Caco-2 (cell line): ENCODE measurements at places on chromosomes 3 and 15. TPM values are rescaled to one million over a fixed set of nuclear protein-coding genes. Genes with fewer than 3 reads are reported as not detected.

MKRN2OS gene
- 1.6 and 1.7 TPM in 2 replicates for total RNA-seq

IL12A gene
- 0.60 and 0.95 TPM in 2 replicates for total RNA-seq

OR4F6 gene
- total RNA-seq, result not detected in 2 replicates

CFAP92 gene
- total RNA-seq, result 4.5 and 5.9 TPM in 2 replicates

TMCO5A gene
- total RNA-seq, result not detected in 2 replicates

DNA sequence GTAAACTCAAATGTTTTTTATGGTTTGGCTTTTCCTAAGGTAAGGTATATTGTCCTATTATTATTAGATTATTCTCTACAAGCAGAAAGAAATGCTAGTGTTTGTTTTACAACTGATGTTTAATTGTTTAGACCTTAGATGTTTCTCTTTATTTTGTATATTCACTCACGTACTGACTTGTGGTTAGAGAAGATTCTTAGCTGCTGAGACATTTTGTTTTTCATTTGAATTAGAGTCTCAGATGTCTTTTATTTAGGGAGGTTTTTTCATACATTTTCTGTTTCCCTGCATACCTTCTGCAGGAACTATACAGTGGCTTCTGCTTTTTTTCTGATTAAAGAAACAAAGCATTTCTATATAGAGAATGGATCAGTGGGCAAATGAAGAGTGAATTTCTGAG is 110.9 kb downstream of the MYRIP start:
- DNase-seq, result no peak
- no peaks in the 10 kb centered on the region for H3K27me3 ChIP-seq
- H3K4me1 ChIP-seq, result no peaks in the 10 kb centered on the region
- H3K36me3 ChIP-seq, result no peaks in the 10 kb centered on the region
- no peak overlapping the region for H3K4me3 ChIP-seq
- H3K27ac ChIP-seq, result no peak overlapping the region

GRCh38 chr3:52052831-52053306 is 3.5 kb downstream of the DUSP7 start:
- DNase-seq, result no peak
- peaks cover 4% of the 10 kb centered on the region; the same call in 1 of the 2 replicates for H3K4me1 ChIP-seq
- H3K4me3 ChIP-seq, result no peak overlapping the region
- no peak overlapping the region for H3K27ac ChIP-seq
- H3K36me3 ChIP-seq, result no peaks in the 10 kb centered on the region; the same call in 1 of the 2 replicates
- H3K27me3 ChIP-seq, result no peaks in the 10 kb centered on the region

GRCh38 chr3:129528589-129529100 is at the start of gene RHO:
Gene RHO, plus strand, starts transcription at chr3:129528639. Its CDS starts 95 bp downstream, at chr3:129528734.
- H3K27me3 ChIP-seq, result no peaks in the 10 kb centered on the region
- no peak within 1 kb of the TSS for H3K4me3 ChIP-seq
- no peaks in the 10 kb centered on the region for H3K36me3 ChIP-seq
- peaks cover 7% of the 10 kb centered on the region; the same call in 1 of the 2 replicates for H3K4me1 ChIP-seq
- no peak within 1 kb of the TSS for H3K27ac ChIP-seq
- no peak for DNase-seq

DNA sequence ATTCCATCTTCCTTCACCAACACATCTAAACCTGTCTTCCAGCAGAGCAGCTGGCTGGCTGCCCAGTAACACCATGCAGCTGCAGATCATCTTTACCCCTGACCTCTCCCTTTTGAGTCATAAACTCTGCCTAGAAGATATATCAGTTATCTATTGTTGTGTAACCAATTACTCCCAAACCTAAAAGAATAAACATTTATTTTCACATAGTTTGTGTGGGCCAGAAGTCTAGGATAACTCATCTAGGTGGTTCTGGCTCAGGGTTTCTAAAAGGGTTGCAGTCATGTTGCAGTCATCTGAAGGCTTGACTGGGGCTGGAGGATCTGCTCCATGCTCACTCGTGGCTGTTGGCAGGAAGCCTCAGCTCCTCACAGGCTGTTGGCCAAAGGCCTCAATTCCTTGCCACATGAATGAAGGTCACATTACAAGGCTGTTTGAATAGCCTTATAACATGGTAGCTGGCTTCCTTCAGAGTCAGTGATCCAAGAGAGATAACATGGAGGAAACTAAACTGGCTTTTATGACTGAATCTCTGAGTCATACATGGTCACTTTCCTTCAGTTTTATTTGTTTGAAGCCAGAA is 92.8 kb downstream of the GOLIM4 start:
- no peaks in the 10 kb centered on the region for H3K27me3 ChIP-seq
- no peak for DNase-seq
- peaks cover 14% of the 10 kb centered on the region for H3K4me1 ChIP-seq
- no peak overlapping the region for H3K27ac ChIP-seq
- H3K36me3 ChIP-seq, result no peaks in the 10 kb centered on the region

DNA sequence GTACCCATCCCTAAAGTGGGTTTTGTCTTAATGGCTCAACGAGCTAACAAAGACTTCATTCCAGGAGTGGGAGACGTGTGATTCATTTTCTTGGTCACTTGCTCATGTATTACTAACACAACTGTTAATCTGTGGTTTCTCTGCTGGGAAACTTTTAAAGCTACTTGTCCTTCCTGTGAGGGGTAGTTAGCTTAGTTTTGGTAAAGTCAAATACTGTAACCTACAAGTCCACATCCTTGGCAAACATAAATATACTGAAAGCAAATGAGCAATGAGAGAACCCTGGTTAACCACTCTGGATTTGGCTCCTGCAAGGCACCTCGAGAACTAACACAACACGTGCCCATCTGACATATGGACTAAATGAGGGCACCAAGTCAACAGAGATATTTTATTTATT is 19.9 kb downstream of the NOX5 start:
- H3K27ac ChIP-seq, result no peak overlapping the region
- H3K27me3 ChIP-seq, result no peaks in the 10 kb centered on the region; the same call in 1 of the 2 replicates
- DNase-seq, result no peak
- H3K4me1 ChIP-seq, result no peaks in the 10 kb centered on the region
- H3K4me3 ChIP-seq, result no peak overlapping the region

DNA sequence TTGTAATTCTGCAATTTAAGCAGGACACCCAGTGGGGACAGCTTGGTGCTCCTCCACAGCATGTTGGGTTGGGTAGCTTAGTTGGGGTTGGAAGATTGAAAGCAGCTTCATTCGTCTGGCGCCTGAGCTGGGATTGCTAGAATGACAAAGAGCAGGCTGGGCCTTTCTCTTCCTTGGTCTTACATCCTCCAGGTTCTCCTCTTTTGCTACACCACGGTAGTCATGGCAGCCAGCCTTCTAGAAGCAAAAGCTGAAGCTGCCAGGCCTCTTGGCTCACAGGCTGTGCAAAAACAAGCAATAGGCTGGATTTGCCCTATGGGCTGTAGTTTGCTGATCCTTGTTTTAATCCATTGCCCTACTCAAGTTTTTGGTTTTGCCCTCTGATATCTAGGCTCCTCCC is 3.2 kb upstream of the ANXA2 start:
- no peak overlapping the region for H3K4me3 ChIP-seq
- peaks cover 37% of the 10 kb centered on the region for H3K4me1 ChIP-seq
- H3K36me3 ChIP-seq, result no peaks in the 10 kb centered on the region; the same call in 1 of the 2 replicates
- H3K27me3 ChIP-seq, result no peaks in the 10 kb centered on the region
- peak overlapping the region; percentile 61 for H3K27ac ChIP-seq

- no peaks in the 10 kb centered on the region for H3K4me1 ChIP-seq
- H3K4me3 ChIP-seq, result no peak overlapping the region
- H3K36me3 ChIP-seq, result no peaks in the 10 kb centered on the region
- H3K27me3 ChIP-seq, result no peaks in the 10 kb centered on the region
- H3K27ac ChIP-seq, result no peak overlapping the region
Observed at GRCh38 chr3:43372809-43373559, 86.6 kb downstream of the SNRK start.
